Central memory CD4-positive, alpha-beta T cell (primary cell): ENCODE measurements at places on chromosomes 5 and 9.

DNA sequence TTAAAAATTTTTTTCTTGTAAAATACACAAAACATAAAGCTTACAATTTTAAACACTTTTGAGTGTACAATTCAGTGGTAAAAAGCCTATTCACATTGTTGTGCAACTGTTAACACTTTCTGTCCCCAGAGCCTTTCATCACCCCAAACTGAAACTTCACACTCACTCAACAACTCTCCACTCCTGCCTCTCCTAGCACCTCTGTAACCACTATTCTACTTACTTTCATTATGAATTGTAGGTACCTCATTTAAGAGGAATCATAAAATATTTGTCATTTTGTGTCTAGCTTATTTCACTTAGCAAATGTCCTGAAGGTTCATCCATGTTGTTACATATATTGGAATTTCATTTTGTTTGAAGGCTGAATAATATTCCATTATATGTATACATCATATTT is 4.3 kb upstream of the ZNF510 start:
- no peak for DNase-seq

- DNase-seq: no peak
Observed at GRCh38 chr5:74280306-74280705, 360.2 kb downstream of the ENC1 start.

GRCh38 chr5:6722015-6722414 is 8.8 kb downstream of the TENT4A start:
- no peak for DNase-seq

- no peak for DNase-seq
Observed at GRCh38 chr5:81696418-81697397, 54.2 kb downstream of the SSBP2 start.
